ENCODE measurements at places on chromosomes 12 and 14. TPM values are rescaled to one million over a fixed set of nuclear protein-coding genes. Genes with fewer than 3 reads are reported as not detected.

PRIMA1 gene
- total RNA-seq = not detected

SPRYD4 gene
- total RNA-seq = 3.3 TPM

DNA sequence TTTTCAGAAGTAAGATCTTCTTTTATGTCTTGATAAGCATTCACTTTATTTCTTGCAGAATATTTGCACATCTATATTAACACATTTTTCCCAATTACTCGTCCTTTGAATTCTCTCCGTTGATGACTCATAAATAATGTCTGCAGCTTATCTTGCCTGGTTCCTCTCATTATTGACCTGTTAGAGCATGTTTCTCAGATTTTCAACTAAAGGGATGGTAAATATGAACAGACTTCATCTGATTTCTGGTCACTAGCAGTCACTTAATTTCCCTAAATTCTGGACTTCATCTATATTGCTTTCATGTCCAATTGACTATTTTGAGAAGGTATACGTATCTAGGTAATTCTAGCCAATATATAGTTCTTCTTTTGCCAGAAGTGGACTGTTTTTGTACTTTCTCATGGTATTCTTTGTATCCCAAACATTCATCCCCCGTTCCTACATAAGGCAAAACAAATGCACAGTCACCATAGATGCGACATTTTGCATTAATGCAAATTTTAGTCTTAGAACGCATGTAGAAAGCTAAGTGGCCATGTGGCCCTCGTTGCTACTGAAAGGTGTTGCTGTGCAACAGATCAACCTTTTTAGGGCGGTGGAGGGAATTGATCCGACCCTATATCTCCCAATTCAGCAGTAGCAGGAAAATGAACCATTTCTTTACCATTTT is 6.2 kb downstream of the PIK3C2G start:
- DNase-seq = no peak

GRCh38 chr12:60568914-60569313 is 973.1 kb downstream of the SLC16A7 start:
- DNase-seq = no peak

DNA sequence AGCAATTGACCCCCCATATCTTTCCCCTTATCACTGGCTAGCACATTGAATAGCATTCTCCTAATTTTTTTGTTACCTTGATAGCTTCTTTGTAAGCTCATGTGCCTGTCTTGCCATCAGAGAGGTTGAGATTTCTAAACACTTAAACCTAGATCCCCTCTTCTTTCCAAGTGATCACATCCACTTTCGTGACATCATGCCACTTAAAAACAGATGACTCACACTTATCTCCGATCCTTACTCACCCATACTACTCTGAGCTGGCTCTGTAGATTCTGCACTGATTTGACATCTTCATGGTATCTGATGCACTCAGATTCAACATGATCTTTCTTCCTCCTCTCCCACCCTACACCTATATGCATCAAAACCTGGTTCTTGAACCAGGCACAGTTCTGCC is 10.5 kb downstream of the GPR137C start:
- no peak for DNase-seq

DNA sequence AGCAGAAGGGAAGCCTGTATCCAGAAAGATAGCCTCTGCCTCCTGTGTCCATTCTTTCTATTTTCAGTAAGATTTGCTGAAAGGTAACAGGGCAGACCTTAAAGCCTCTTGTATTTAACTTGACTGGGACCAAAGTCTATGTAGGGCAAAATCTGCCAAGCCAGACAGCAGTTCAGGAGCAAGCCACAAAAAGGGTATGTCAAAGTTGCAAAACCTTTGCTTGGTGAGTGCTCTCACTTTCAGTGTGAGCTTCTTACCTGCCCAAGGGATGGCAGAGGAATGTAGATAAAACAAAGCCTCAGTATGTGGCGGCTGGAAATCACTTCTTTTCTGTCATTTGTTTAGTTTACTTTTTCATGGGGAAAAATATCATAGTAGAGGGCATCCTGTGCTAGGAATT is 63.1 kb downstream of the PLEKHG7 start:
- DNase-seq = no peak

FAM90A1 gene
- total RNA-seq = 0.13 TPM

- DNase-seq = no peak
Observed at GRCh38 chr12:106249411-106250135, 1.8 kb upstream of the CKAP4 start.

GRCh38 chr12:52605542-52605941 is 4.3 kb upstream of the KRT72 start:
- DNase-seq = no peak

DNA sequence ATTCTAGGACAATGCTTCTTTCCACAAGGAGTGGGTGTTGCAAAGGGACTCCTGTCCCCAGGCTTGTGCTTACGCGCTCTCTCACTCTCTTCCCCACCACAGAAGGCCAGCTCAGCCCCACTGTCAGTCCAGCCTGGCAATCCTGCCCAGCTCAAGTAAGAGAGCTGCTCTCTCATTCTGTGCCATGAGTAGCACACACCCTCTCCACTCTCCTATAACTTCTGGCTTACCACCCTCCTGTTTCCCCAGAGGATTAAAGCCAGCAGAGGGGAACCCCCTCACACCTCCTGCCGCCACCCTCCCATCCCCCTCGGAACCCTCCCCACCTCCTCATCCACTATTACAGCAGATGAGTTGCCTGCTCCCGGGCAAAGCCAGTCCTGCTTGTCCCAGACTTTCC is 17.1 kb downstream of the NCKAP5L start:
- DNase-seq = no peak

DNA sequence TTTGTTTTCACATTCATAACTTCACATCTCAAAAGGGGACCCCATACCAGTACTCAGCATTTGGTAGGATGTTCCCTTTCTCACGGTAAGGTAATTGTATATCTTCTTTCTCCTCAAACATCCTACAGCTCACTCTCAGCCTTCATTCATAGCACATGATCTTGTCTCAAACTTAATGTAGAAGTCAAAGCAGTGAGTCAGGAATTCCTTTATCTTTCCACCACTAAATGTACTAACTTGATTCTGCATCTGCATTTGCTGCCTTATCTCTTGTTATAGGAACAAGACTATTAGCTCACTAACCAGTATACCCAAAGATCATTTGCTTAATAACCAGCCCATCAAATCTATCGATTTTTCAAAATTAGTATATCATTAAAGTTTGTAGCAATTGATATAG is 22.9 kb downstream of the CPSF2 start:
- DNase-seq = no peak

ARID2 gene
- total RNA-seq = 33.2 TPM

GRCh38 chr12:108646600-108647579 is 13.2 kb upstream of the SELPLG start:
- no peak for DNase-seq

FITM1 gene
- 0.69 TPM for total RNA-seq

GRCh38 chr12:127516467-127516866 is 750.5 kb upstream of the TMEM132C start:
- DNase-seq = no peak

GRCh38 chr14:42606839-42607238 is 1000.2 kb downstream of the LRFN5 start:
- no peak for DNase-seq

MYH6 gene
- total RNA-seq = not detected

GRCh38 chr14:87260460-87260859 is 732.5 kb downstream of the GALC start:
- no peak for DNase-seq

SIX6 gene
- not detected for total RNA-seq

NANOG gene
- not detected for total RNA-seq

DNA sequence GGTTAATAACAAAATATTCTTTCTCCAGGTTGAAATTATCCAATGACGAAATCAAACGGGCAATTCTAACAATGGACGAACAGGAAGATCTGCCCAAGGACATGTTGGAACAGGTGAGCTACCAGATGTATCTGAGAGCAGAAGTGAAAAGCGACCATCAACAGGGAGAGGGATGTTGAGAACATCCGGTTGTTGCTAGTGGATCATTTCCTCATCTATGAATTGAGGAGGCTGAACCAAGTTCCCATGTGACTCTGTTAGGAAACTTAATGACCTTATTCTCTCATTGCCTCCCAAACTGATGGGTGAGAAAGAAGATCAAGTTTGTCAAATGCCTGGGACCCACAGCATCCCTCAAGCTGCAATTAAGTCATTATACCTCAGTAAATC is 117.7 kb downstream of the GPR135 start:
- DNase-seq = no peak

DNA sequence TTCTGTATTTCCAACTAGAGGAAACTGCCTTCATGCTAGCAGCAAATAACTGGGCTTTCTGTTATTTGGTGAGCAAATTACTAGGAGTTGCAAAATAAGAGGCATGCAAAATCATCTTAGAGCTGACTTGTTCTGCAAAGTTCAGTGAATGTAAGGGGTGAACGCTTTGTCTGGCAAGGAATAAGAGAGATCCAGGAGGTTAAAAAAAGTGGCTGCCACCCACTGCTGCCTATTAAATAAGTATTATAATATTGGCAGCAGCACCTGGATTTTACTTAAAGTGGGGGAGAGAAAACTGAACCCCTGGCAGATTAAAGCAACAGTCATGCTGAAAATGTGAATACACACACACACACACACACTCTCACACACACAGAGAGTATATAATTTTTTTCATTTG is 557.0 kb downstream of the FLRT2 start:
- no peak for DNase-seq

C12orf42 gene
- 0.49 TPM for total RNA-seq

GRCh38 chr14:59688224-59689170 is 111.9 kb upstream of the CCDC175 start:
- DNase-seq = peak; percentile 63

DNA sequence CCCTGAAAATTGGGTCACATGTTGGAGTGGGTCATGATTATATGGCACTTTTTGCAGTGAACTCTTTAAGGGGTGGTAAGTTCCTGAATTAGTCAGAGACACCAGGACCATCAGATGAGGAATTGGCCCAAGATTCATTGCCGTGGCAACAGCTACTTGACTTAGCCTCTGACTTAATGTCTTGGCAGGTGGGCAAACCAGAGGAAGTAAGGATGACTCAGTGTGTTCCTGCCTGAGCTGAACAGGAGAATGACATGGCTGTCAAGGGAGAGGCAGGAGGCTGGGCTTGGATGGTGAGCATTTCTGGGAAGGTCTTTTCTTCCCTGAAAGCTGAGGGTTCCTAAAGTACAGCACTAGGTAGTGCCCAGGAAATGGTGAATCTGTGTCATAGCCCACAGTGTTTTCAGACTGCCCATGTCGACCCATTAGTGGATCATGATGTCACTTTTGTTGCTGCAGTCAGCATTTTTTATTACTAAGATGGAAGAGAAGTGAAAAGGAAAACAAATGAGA is 170.1 kb upstream of the PWP1 start:
- peak; percentile 75 for DNase-seq

GNB3 gene
- total RNA-seq = 1.1 TPM

DNA sequence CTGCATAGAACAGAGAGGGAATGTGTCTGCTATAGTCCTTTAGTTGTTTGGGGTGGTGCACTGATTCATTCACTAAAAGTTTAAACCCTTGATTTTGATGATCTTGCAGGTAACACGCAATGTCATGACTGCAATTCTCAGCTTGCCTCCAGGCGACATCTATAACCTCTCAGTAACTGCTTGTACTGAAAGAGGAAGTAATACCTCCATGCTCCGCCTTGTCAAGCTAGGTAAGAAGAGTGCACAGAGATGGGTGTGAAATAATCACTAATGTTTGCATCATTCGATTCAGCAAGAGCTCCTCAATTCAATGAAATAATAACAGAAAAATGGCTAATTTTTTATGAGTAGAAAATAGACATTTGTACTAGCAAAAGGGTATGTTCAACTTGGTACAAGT is 203.7 kb downstream of the PTPRO start:
- DNase-seq = no peak

TMEM63C gene
- 3.3 TPM for total RNA-seq

LTB4R2 gene
- total RNA-seq = 12.0 TPM

- DNase-seq = peak; percentile 45
Observed at GRCh38 chr12:123384318-123384993, 524 bp downstream of the KMT5A start.

GRCh38 chr14:81157431-81157830 is 63.3 kb downstream of the GTF2A1 start:
- no peak for DNase-seq

CCDC184 gene
- 0.25 TPM for total RNA-seq

SEL1L gene
- 46.4 TPM for total RNA-seq

KLRD1 gene
- 10.8 TPM for total RNA-seq

GRCh38 chr14:74281069-74281468 is 21.7 kb downstream of the ABCD4 start:
- no peak for DNase-seq

DNA sequence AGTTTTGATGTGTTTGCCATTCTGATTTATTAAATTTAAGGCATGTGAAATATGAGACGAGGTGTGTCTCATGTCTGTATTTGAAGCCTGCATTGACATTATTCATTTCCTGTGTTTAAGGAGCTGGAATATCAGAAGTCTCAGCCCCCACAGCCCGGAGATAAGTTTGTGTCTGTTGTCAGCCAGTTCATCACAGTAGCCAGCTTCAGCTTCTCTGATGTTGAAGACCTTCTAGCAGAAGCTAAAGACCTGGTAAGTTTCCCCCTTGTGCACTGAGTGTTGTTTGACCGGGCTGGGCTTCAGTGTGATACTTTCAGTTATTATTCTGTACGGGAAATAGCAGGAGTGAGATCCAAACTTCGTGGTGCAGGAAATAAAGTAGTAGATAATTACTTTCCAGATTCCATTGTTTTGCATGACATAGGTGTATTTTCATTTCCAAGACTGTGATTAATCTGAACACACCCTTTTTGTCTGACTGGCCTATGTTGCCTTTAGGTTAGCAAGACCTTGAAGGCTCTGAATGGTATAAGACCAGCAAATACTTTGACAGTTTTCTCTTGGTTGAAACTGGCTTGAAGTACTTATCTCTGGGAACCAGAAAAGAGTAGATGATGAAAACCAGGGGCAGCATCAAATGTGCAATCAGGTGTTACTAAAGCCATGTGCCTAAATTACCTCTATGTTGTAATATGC is 101.5 kb downstream of the GPR135 start:
- no peak for DNase-seq

DNA sequence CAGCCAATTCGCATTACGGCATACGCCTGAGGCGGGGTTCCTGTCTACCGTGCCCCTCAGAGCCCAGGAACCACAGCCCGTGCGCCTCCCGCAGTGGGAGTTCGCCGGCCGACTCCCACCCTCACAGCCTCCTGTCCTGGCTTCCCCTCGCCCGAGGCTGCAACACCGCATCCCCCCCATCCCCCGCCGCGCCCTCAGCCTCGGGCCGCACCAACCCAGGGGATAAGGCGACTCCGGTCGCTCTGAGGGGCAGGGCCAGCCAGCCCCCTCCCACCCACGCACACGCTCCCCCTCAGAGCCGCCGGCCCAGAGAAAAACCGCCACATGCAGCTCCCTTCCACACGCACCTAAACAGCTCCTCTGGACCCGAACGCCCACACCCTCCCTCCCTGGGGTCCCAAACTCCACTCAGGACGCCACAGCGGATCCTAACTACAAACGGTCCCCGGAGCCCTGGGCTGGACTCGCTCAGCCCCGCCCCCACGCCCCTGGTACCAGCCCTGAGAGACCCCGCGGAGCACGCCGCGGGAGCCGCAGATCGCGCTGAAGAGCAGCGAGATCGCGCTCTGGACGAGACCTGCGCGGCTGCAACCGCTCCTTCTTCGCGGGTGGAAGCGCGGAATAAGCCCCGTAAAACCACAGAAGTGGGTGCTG is at the start of gene C14orf39:
Gene C14orf39, minus strand, starts transcription at position 466 of the 654 bp plus-strand sequence. CDS start 985 bp downstream, outside the sequence.
- peak; percentile 39 for DNase-seq

- DNase-seq = no peak
Observed at GRCh38 chr12:75818863-75819262, 212.7 kb downstream of the PHLDA1 start.

SLC6A12 gene
- not detected for total RNA-seq

KRT78 gene
- not detected for total RNA-seq

SPIC gene
- not detected for total RNA-seq

KIF26A gene
- total RNA-seq = 0.65 TPM

Measured in activated CD8-positive, alpha-beta T cell treated with anti-CD3 and anti-CD28 coated beads for 36 hours (primary cell).